Pons (tissue), 1 donor: ENCODE measurements at places on chromosomes 2 and 18.

DNA sequence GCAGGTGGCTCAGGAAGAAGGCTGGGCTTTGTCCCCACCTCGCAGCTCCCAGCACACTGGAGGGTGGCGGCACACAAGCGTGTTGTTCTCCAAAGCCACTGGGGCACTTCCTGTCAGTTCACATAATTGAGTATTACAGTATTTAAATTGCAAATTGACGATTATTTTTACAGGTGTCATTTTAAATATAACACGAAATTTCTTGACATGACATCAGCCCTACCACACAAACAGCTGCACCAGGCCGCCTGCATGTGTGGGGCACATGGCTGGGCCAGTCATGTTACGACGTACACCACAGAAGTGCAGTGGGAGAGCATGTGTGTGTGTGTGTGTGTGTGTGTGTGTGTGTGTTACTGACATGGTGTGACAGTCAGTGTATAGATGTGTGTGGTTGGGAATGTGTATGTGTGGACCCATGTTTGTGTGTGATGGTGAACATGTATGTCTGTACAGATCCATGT, 155.6 kb downstream of the TTC32 start:
- DNase-seq = no peak

- no peak for DNase-seq
These were observed 197.2 kb downstream of the CYP26B1 start for GRCh38 chr2:71950256-71951082.

DNA sequence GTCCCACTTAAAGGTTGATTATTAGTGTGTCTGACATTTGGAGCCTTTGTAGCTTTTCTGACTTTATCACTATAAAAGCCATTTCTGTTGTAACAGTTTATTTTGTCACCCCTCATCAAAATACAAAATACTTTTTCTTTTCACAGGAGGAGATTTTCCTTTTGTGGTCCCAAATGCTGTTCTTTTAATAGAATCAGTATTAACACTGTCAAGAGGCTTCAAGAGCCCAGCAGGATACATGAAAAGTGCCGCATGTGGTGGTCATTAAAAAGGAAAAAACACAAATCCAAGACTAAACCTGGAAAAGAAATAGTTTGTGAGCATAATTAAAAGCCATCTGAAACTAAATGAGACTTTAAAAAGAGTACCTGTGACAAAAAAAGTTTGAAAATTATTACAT, 515.7 kb downstream of the DCDC2C start:
- no peak for DNase-seq

DNA sequence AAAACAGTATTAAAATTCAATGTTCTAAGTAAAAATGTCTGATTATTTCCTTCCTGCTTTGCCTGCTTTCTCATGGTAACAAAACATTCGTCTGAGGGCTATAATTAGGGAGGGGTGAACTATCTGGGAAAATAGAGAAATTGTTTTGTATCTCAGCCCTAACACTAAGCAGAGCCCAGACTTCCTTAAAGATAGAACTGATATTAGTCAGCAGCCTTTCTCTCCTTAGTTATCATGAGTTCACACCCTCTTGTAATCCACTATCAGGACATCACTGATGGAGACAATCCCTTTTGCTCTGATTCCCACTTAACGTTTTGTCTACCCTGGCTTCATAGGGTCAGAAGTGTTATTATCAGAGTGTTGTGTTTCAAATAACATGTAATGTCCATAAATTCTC, 701.1 kb upstream of the ZEB2 start:
- DNase-seq = no peak

- peak; percentile 79 for DNase-seq
These were observed 16.1 kb upstream of the CD207 start for GRCh38 chr2:70851704-70852103.

GRCh38 chr2:157593411-157593810, 35.3 kb downstream of the ACVR1C start:
- DNase-seq = peak; percentile 82

- DNase-seq = no peak
These were observed 77.4 kb upstream of the TAF1B start for GRCh38 chr2:9765611-9766531.

- DNase-seq = no peak
These were observed 1322.0 kb downstream of the LRP1B start for GRCh38 chr2:140808820-140809219.

- no peak for DNase-seq
These were observed 687.8 kb upstream of the DDX18 start for GRCh38 chr2:117126656-117127055.

DNA sequence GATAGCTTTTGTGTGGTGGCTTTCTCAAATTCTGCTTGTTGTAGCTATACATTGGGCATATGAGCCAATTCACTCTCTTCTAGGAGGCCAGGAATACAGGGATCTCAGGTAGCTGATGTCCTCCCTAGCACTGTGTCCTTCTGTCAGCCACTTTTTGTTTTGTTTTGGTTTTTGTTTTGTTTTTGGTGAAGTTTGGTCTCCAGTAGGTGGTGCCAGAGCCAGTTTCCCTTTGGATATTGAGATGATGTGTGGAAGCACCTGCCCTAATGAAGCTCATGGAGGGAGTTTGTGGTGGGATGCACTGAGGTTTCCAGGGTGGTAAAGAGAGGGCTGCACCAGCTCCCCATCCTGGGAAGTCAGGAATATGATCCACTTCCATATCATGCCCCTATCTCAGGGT, 100.5 kb upstream of the VWC2L start:
- peak; percentile 39 for DNase-seq

DNA sequence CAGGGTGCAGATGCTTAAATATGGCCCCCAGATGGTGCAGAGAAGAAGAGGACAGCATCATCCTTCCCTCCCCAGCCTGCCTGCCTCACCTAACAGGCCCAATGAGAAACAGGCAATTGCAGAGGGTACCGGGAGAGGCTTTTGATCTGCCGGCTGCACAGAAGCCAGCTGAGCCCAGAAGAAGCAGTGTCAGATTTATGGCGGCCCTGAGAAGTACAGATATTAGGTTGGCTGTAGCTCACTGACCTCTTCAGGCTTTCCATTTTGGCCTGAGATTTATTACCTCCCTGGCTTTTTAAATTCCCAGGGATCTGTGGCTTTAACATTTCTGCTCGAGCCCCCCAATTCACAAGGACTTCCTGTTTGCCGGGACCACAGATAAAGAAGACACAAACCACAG, 278.7 kb downstream of the EN1 start:
- no peak for DNase-seq

GRCh38 chr18:15005313-15006130, 257.6 kb downstream of the ANKRD30B start:
- DNase-seq = no peak

- DNase-seq = peak; percentile 33
These were observed 54.1 kb downstream of the EPB41L5 start for GRCh38 chr2:120066800-120067547.

DNA sequence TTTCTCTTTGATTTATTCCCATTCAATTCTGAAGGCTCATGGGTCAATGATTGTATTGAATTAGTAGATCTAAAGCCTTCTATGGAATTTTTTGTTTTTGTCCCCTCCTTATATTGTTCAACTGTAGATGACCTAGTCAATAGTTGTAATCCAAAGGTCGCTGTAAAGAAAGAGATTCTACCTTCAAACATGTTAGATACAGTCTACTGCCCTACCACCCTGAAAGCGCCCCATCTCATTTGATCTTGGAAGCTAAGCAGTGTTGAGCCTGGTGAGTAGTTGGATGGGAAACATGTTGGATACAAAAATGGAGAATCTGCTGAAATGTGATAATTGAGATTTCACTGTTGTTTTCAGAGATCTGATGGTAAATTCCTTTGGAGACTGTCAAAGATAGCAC, 63.0 kb downstream of the PPP1R1C start:
- DNase-seq = no peak

DNA sequence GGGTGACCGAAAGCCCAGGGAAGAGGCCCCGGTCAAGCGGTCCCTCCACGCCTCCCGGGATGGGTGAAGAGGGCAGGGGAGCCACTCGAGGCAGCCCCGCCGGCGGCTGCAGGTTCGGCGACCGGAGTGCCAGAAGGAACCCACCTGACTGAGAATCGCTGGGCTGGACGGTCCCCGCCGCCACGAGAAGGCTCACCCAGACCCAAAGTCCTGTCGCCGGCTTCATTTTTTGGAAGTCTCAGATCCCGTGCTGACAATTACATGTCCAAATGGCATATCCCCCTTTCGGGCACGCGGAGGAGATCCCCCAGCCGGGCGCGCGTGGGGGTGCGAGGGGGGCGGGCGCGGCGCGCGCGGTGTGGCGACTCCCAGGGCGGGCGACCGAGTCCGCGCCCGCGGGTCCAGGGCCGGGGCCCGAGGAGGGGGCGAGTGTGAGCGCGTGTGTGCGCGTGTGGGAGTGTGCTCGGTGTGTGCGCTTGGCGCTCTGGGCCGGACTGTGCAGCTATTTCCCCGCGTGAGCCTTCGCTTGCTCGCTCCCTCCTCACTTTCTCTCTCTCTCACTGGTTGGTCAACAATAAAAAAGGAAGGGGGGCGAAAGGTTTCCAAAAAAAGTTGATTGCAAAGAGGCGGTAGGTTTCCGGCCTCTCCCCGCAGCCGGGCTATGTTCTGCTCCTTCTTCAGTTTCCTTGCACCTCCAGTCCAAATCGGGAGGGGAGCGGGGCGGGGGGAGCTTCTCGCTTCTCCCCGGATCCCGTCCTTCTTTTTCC, at the start of gene ERBB4:
Gene ERBB4 (minus strand): TSS at position 498 of the 767 bp plus-strand sequence. CDS start 272 bp downstream, at position 226.
- peak; percentile 30 for DNase-seq

- DNase-seq = no peak
These were observed 155.0 kb downstream of the EIPR1 start for GRCh38 chr2:3222636-3223035.

- DNase-seq = peak; percentile 5
These were observed 340 bp downstream of the SLC40A1 start for GRCh38 chr2:189580241-189580651.

DNA sequence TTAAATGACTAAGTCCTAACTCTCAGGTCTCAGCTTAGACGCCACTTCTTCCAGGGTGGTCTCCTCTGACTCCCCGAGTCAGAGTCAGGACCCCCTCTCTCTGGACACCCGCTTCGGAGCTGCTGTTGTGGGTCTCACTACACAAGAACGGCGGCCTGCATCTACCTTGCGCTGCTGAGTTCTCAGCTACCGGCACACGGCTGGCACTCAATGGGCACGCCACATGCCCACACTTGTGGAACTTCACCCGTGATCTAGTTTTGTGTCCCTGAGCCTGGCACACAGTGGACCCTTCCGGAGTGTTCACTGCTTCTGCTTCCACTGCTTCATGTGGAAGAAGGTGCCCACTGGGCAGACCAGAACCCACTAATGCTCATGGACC, 58.3 kb upstream of the ID2 start:
- no peak for DNase-seq

- DNase-seq = no peak
These were observed 178.7 kb downstream of the PDE11A start for GRCh38 chr2:177893880-177894279.
